ENCODE measurements at places on chromosomes 5 and 9. TPM values are rescaled to one million over a fixed set of nuclear protein-coding genes. Genes with fewer than 3 reads are reported as not detected.
A peak's percentile ranks its signal among the peaks of the same experiment; 100 is the strongest.

- peak; percentile 89 for DNase-seq
- H3K4me1 ChIP-seq: peaks cover 3% of the 10 kb centered on the region
- no peaks in the 10 kb centered on the region for H3K27me3 ChIP-seq
Measured at GRCh38 chr9:129166623-129167557, 11.2 kb downstream of the IER5L start.

- H3K27me3 ChIP-seq: no peaks in the 10 kb centered on the region
- no peaks in the 10 kb centered on the region for H3K4me1 ChIP-seq
- no peak for DNase-seq
- no peak overlapping the region for H3K4me3 ChIP-seq
- H3K36me3 ChIP-seq: no peaks in the 10 kb centered on the region
Measured at GRCh38 chr9:115263371-115264075, 145.6 kb upstream of the TNC start.

GRCh38 chr5:68821056-68821455 is 272.8 kb upstream of the SLC30A5 start:
- no peaks in the 10 kb centered on the region for H3K36me3 ChIP-seq
- DNase-seq: no peak
- H3K27ac ChIP-seq: no peak overlapping the region
- no peaks in the 10 kb centered on the region for H3K27me3 ChIP-seq

- H3K4me1 ChIP-seq: no peaks in the 10 kb centered on the region
- no peaks in the 10 kb centered on the region for H3K27me3 ChIP-seq
- H3K36me3 ChIP-seq: no peaks in the 10 kb centered on the region
Measured at GRCh38 chr5:90921418-90921973, 362.9 kb downstream of the ADGRV1 start.

DNA sequence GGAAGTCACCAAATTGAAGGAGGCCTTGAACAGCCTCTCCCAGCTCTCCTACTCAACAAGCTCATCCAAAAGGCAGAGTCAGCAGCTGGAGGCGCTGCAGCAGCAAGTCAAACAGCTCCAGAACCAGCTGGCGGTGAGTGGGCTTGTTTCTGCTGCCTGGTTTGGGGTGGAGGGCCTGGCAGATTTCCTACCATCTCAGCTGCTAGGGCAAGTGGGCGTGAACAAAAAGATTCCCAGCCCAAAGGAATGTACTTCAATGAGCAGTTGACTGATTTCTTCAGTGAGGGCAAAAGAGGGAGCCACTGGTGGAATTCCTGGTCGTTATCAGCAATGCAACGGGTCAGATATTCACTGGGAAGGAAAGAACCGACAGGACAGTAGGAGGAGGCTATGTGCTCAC is 12.6 kb upstream of the TTC23L start:
- no peak overlapping the region for H3K4me3 ChIP-seq
- no peak overlapping the region for H3K27ac ChIP-seq
- H3K27me3 ChIP-seq: no peaks in the 10 kb centered on the region
- no peaks in the 10 kb centered on the region for H3K4me1 ChIP-seq
- no peak for DNase-seq

- H3K4me3 ChIP-seq: peak overlapping the region; percentile 59
- H3K4me1 ChIP-seq: no peaks in the 10 kb centered on the region
- no peaks in the 10 kb centered on the region for H3K27me3 ChIP-seq
- no peak for DNase-seq
Measured at GRCh38 chr5:34655354-34655991, 655 bp upstream of the RAI14 start.

- peak; percentile 35 for DNase-seq
- no peak overlapping the region for H3K4me3 ChIP-seq
- H3K27ac ChIP-seq: no peak overlapping the region
- H3K27me3 ChIP-seq: no peaks in the 10 kb centered on the region
- no peaks in the 10 kb centered on the region for H3K36me3 ChIP-seq
Measured at GRCh38 chr9:88303721-88304451, 84.4 kb upstream of the SPIN1 start.

DNA sequence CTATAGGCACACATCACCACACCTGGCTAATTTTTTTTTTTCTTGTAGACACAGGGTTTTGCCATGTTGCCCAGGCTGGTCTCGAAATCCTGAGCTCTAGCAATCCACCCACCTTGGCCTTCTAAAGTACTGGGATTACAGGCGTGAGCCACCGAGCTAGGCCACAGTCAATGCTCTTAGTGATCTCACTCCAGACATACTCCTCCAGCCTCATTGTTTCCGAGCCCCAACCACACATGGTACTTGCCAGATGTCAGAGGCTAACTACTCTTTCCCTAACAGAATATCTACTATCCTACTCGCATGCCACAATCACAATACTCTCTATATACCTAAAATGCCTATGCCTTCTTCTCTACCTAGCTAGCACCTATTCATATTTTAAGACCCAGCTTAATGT is 17.1 kb downstream of the SUSD1 start:
- H3K4me3 ChIP-seq: no peak overlapping the region
- H3K4me1 ChIP-seq: no peaks in the 10 kb centered on the region
- H3K36me3 ChIP-seq: no peaks in the 10 kb centered on the region
- no peak overlapping the region for H3K27ac ChIP-seq

DNA sequence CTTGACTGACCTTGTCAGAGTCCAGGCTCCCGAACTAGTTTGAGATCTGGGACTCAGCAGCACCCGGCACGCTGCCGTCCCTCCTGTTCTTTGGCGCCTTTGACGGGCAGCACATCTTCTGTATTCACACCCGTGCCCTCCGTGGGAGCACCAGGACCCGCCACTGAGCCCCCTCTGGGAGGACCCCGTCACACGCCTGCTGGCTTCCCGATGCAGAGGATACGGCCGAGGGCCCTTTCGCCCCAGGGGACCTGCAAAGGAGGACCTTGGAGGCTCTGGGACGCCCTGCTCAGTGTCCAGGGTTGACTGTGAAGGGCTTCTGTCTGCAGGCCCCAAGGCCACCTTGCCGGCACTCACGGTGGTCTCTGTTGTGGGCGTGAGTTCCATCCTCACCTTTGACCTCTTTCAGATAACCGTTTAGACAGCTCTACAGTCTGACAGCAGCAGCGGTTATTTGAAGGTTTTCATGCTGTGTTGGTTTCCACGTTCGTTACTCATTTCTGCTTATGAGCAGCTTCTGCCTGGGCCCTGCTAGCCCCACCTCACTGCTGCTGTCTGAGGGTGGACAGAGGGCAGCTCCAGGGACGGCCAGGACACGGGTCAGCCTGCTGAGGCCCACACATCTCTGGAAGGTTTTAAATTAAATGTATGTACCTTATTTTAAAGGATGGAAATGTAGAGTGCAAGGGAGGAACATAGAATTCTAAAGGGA is 12.6 kb upstream of the EXOC3 start:
- no peaks in the 10 kb centered on the region for H3K36me3 ChIP-seq
- no peaks in the 10 kb centered on the region for H3K4me1 ChIP-seq

DNA sequence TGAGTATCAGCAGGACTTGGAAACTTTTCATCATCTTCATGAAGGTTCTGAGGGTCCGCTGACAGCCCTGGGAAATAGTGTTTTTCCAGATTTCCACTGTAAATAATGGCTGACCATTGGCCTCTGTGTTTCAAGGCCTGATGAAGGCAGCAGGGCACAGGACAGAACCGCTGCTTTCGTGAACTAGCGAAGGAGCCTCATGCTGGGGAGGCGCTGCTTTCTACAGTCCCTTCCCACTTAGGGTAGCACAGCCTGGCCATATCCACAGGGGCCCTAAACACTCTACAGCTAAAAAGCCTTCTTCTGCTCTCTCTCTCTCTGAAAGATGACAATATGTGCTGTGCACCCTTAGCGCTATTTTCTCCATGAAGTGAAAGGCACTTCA is 118.2 kb downstream of the MED27 start:
- H3K27me3 ChIP-seq: no peaks in the 10 kb centered on the region
- H3K27ac ChIP-seq: no peak overlapping the region

GRCh38 chr5:106727071-106727470 is 943.7 kb downstream of the EFNA5 start:
- H3K36me3 ChIP-seq: no peaks in the 10 kb centered on the region
- no peak overlapping the region for H3K27ac ChIP-seq
- no peak overlapping the region for H3K4me3 ChIP-seq
- no peaks in the 10 kb centered on the region for H3K4me1 ChIP-seq
- no peaks in the 10 kb centered on the region for H3K27me3 ChIP-seq

GRCh38 chr9:97599314-97599846 is 33.8 kb downstream of the TSTD2 start:
- no peaks in the 10 kb centered on the region for H3K27me3 ChIP-seq
- H3K36me3 ChIP-seq: peaks cover 6% of the 10 kb centered on the region
- DNase-seq: no peak
- H3K4me1 ChIP-seq: peaks cover 5% of the 10 kb centered on the region
- H3K27ac ChIP-seq: no peak overlapping the region

- H3K27ac ChIP-seq: no peak overlapping the region
- H3K4me1 ChIP-seq: no peaks in the 10 kb centered on the region
- no peaks in the 10 kb centered on the region for H3K36me3 ChIP-seq
- H3K4me3 ChIP-seq: no peak overlapping the region
Measured at GRCh38 chr5:20832204-20833080, 844.4 kb upstream of the CDH18 start.

DNA sequence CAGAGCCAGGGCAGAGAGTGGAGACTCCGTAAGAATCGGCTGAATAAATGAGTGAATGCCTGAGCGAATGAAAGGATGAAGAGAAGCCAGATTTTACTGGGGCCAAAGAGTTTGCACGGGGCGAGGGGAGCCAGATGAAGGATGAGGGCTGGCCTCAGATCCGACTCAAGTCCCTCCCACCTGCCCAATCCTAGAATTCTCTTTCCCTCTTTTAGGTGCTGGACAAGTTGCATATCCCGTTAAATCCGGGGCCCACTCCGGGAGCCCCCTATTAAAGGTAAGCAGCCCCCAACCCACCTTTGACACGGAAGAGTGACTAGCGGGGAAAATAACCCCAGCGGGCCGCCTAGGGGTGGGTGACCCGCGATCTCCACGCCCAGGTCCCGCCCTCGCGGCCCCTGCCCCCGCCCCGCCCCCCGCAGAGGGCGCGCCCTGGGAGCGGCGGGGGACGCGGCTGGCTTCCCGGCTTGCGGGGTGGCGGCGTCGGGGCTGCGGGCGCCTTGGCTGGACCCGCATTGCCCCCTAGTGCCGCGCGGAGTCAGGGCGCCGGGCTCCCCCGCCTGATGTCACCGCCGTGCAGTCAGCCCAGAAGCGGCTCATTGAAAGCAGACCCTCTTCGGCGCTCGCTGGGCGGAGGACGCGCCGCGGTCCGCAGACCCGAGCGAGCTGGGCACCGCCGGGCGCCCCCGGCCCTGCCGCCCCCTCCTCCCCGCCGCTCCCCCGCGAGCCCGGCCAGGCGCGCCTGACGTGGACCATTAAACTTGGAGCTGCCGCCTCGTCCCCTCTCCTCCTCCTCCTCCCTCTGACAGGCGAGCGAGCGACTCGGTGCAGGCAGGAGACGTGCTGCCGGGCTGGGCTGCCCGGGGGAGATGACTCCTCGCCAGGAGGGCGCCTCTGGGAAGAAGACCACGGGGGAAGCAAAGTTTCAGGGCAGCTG is at the start of gene ADRA1B:
ADRA1B (plus strand) TSS at position 579 of the 937 bp plus-strand sequence. CDS start 424 bp downstream, outside the sequence.
- H3K27me3 ChIP-seq: no peaks in the 10 kb centered on the region
- peak within 1 kb of the TSS; percentile 96 for H3K27ac ChIP-seq
- DNase-seq: peak; percentile 86
- peaks cover 11% of the 10 kb centered on the region for H3K4me1 ChIP-seq
- H3K36me3 ChIP-seq: no peaks in the 10 kb centered on the region
- H3K4me3 ChIP-seq: peak within 1 kb of the TSS; percentile 51

DNA sequence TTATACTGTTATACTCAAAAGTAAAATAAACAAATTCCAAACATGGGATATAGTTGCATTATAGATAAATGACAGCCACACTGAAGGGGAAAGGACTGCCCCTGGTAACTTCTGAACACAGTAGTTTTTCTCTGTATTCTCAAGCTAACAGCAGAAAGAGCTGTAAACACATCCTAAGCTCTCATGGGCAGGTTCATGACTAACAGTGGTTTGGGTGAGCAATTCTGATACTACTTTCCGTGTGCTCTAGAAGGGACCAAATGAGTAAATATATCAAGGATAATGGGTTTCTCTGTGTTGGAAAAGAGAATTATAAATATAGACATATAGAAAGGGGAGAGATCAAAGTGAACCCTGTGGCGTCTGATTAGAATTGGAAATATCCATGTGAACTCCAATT is 2.2 kb upstream of the LCN6 start:
- H3K36me3 ChIP-seq: no peaks in the 10 kb centered on the region
- no peaks in the 10 kb centered on the region for H3K4me1 ChIP-seq
- no peak overlapping the region for H3K27ac ChIP-seq
- no peak overlapping the region for H3K4me3 ChIP-seq

GRCh38 chr5:94425396-94425795 is 193.0 kb downstream of the KIAA0825 start:
- H3K36me3 ChIP-seq: no peaks in the 10 kb centered on the region
- H3K27me3 ChIP-seq: no peaks in the 10 kb centered on the region
- no peak for DNase-seq
- no peak overlapping the region for H3K4me3 ChIP-seq
- H3K27ac ChIP-seq: no peak overlapping the region

- no peak overlapping the region for H3K27ac ChIP-seq
- H3K4me3 ChIP-seq: no peak overlapping the region
- H3K4me1 ChIP-seq: no peaks in the 10 kb centered on the region
- DNase-seq: no peak
Measured at GRCh38 chr9:117461386-117461785, 46.5 kb upstream of the ASTN2 start.

- H3K27me3 ChIP-seq: no peaks in the 10 kb centered on the region
- H3K36me3 ChIP-seq: no peaks in the 10 kb centered on the region
- DNase-seq: no peak
- no peak overlapping the region for H3K4me3 ChIP-seq
- H3K4me1 ChIP-seq: no peaks in the 10 kb centered on the region
- H3K27ac ChIP-seq: no peak overlapping the region
Measured at GRCh38 chr9:16030528-16031185, 477.8 kb downstream of the CCDC171 start.

GRCh38 chr5:38382898-38383297 is 124.5 kb downstream of the EGFLAM start:
- no peak overlapping the region for H3K27ac ChIP-seq
- H3K36me3 ChIP-seq: no peaks in the 10 kb centered on the region
- no peaks in the 10 kb centered on the region for H3K4me1 ChIP-seq

DNA sequence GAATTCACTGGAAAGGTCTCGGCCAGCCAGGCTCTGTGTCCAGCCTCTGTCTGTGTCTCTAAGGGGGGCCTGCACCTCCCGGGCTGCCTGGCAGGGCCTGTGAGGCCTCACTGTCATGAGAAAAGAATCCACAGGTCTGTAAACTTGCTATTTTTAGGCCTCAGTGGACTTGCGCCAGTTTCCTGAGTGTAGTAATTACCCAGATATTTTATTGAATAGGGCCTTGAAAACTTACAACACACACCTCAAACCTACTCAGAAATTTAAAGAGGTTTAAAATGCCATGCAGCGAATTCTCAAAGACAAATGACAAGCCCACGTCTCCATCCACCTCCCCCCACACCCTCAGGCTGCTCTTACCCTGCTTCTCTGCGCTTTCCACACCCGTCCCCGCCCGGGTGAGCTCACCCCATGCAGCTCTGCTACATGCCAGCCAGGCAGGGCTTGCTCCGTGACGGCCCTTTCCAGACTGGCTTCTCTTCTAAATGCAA is 8.8 kb upstream of the TENT4A start:
- no peaks in the 10 kb centered on the region for H3K36me3 ChIP-seq
- peak; percentile 80 for DNase-seq
- H3K4me3 ChIP-seq: no peak overlapping the region
- peak overlapping the region; percentile 96 for H3K27ac ChIP-seq
- no peaks in the 10 kb centered on the region for H3K27me3 ChIP-seq
- H3K4me1 ChIP-seq: peaks cover 3% of the 10 kb centered on the region

Gene ZNF483
- total RNA-seq: 14.6 TPM

Gene SOHLH1
- not detected for total RNA-seq

Gene PCDHA10
- total RNA-seq: 0.65 TPM

Gene SHOC1
- 0.15 TPM for total RNA-seq

Gene OR1Q1
- not detected for total RNA-seq

Gene DND1
- 0.84 TPM for total RNA-seq

Gene PCDHB9
- 3.0 TPM for total RNA-seq

Gene HMCN2
- total RNA-seq: 7.8 TPM

Gene C5orf52
- not detected for total RNA-seq

Gene ANKRD31
- 0.16 TPM for total RNA-seq

Gene ENTREP1
- 2.8 TPM for total RNA-seq
